ENCODE measurements at places on chromosomes 5 and 9. TPM values are rescaled to one million over a fixed set of nuclear protein-coding genes. Genes with fewer than 3 reads are reported as not detected.

The CENPK gene
- 4.7 TPM for total RNA-seq

The RUSC2 gene
- total RNA-seq: 31.5 TPM

The GARIN3 gene
- total RNA-seq: not detected

The RNF14 gene
- 135 TPM for total RNA-seq

The C9orf153 gene
- 0.98 TPM for total RNA-seq

The DBN1 gene
- 86.8 TPM for total RNA-seq

The TRIM36 gene
- total RNA-seq: 0.13 TPM

The SHISAL2B gene
- total RNA-seq: not detected

The SPINK13 gene
- total RNA-seq: not detected

The SPINK4 gene
- total RNA-seq: 0.91 TPM

The SPATA31A5 gene
- total RNA-seq: not detected

The FRMD3 gene
- total RNA-seq: 2.6 TPM

The AQP7 gene
- total RNA-seq: not detected

The DNAH5 gene
- total RNA-seq: 0.20 TPM

The CCNO gene
- 1.1 TPM for total RNA-seq

The TAF1L gene
- total RNA-seq: under 0.01 TPM

The DAB2 gene
- total RNA-seq: 135 TPM

The GLRA1 gene
- not detected for total RNA-seq

The TMC1 gene
- total RNA-seq: 0.59 TPM

The BAAT gene
- total RNA-seq: 0.07 TPM

The IFNA21 gene
- not detected for total RNA-seq

The ST8SIA4 gene
- total RNA-seq: 0.30 TPM
